ENCODE measurements at places on chromosomes 5 and 9.
A peak's percentile ranks its signal among the peaks of the same experiment; 100 is the strongest.

GRCh38 chr5:129912601-129913255 lies 8.5 kb downstream of the CHSY3 start:
- DNase-seq = no peak

- no peak for DNase-seq
Observed at GRCh38 chr9:79630521-79631403, 59.0 kb downstream of the TLE4 start.

GRCh38 chr5:174911118-174911517 lies 186.7 kb downstream of the MSX2 start:
- no peak for DNase-seq

GRCh38 chr9:84224246-84224645 lies 116.3 kb downstream of the SLC28A3 start:
- no peak for DNase-seq

DNA sequence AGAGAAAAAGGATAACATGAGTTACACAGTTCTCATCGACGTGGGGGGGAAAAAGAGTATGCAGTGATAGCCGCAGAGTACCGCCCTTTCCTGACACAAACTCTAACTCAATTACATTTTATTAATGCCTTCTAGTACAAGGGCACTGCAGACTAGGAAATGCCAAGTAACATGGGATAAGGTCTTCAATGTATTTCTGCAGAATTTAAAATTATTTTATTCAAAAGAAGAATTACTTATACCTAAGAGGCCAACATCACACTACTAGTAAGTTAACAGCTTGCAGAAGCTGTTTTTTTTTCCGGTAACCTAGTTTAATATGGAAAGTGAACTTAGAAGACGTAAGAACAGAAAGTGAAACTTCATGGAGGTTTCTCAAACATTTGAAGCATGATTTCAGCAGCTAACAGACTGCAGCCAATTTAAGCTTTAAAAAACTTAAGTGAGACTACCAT lies 3.9 kb downstream of the SETX start:
- no peak for DNase-seq

GRCh38 chr9:90331826-90332575 lies 310.6 kb downstream of the DIRAS2 start:
- DNase-seq = no peak

DNA sequence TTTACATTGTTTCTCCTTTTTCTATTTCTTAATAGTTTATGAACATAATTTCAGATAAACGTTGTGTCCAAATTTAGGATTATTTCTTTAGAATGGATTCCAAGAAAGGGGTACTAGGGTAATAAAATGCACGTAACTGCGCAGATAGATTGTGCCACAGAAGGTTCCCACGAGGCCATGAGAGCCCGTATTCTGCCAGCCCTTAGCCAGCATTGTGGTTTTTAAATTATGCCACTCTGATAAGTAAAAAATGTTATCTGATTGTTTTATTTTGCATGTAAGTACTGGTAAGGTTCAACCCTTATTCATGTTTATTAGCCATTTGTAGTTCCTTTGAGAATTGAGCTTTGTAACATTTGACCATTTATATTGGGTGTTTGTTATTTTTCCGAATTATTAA lies 88.7 kb downstream of the PRKACG start:
- no peak for DNase-seq

- no peak for DNase-seq
Observed at GRCh38 chr9:121294866-121295661, 27.1 kb downstream of the GSN start.

DNA sequence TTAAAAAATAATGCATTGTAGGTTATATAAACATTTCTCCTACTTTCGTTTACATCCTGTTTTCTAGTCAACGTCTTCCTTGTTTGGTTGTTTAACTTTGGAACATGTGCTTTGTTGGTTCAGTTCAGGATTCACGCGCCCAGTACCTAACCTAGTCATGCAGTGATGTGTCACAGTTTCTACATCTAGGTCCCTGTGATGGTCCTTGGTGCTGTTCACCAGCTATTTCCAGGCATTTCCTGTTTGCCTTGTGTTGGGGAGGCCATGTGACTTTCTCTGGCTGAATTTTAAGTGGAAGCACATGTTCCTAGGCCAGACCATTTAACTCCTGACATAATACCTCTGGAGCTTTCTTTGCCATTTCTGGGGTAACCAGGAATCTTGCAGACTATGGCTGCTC lies 292.3 kb downstream of the SMARCA2 start:
- DNase-seq = no peak

DNA sequence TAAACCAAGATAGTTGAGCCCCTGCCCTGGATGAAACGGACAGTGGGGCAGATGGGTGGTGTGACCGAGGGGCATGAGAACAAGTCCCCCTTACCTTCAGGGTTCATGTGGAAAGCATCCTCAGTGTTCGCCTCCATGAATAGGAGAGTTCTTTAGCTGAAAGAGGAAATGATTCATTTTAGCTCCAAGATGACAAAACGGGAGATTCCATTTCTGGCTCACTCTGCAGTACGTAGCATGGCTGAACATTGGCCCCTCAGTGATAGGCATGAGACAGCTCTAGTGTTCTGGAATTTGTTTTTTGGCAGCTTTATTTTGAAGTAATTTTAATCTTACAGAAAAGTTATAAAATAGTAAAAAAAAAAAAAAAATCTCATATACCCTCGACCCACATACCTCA lies 70.2 kb upstream of the AGXT2 start:
- no peak for DNase-seq

GRCh38 chr5:163248871-163249270 lies 188.5 kb upstream of the CCNG1 start:
- DNase-seq = no peak

DNA sequence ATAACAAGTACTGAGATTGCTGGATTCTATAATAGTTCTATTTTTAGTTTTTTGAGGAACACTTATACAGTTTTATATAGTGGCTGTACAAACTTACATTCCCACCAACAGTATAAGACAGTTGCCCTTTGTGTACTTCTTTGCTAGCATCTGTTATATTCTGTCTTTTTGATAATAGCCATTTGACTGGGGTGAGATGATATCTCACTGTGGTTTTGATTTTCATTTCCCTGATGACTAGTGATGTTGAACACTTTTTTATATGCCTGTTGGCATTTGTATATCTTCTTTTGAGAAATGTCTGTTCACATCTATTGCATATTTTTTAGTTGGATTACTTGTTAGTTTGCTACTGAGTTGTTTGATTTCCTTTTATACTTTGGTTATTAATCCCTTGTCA lies 204.1 kb upstream of the SMC2 start:
- DNase-seq = no peak

DNA sequence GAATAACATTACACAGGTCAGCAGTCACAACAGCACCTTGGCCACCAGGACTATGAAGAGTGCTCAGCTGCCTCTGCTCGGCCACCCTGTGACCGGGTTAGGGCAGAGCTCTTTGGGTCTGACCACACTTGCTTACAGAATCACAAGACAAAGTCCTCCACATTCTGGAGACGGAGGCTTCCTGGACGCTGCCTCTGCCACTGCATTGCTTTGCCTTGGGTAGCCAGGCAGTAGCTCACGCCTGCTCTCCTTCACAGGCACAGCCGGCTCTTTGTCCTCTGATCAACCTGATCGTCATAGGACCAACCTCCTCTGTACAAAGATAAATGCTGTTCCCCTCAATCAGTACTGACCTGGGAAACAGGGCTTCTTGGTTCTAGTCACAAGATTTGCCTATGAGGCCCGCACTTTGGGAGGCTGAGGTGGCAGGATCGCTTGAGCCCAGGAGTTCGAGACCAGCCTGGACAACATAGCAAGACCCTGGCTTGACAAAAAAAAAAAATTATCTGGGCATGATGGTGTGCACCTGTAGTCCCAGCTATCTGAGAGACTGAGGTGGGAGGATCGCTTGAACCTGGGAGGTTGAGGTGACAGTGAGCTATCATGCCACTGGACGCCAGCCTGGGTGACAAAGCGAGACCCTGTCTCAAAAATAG lies 128.4 kb upstream of the IER5L start:
- no peak for DNase-seq

DNA sequence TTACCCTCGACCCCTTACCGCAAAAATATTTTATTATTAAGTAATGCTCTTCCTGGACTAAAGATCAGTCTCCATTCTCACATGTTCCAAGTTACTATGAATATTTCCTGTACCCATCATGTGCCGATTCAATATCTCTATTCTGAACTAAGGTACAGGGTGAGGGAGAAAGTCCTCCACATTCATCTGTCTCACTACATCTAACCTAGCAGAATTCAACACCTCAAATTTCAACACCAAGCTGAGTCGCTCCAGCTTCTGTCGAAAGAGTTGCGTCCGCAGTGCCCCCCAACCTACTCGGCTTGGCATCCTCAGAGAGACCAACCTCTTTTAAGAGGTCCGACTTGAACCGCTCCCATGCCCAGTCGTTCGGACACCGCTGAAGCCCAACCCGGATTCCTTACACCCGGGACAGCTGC lies 1.0 kb downstream of the CERT1 start:
- no peak for DNase-seq

GRCh38 chr9:69121155-69122081 lies 52.7 kb upstream of the TJP2 start:
- peak; percentile 78 for DNase-seq

Data from ecto neural progenitor cell (in vitro differentiated cells).